ENCODE measurements at places on chromosomes 1 and 21.

GRCh38 chr1:201272799-201273198 is 10.5 kb upstream of the PKP1 start:
- peak; percentile 16 for DNase-seq

GRCh38 chr1:58211869-58212268 is 334.7 kb downstream of the OMA1 start:
- DNase-seq: no peak

DNA sequence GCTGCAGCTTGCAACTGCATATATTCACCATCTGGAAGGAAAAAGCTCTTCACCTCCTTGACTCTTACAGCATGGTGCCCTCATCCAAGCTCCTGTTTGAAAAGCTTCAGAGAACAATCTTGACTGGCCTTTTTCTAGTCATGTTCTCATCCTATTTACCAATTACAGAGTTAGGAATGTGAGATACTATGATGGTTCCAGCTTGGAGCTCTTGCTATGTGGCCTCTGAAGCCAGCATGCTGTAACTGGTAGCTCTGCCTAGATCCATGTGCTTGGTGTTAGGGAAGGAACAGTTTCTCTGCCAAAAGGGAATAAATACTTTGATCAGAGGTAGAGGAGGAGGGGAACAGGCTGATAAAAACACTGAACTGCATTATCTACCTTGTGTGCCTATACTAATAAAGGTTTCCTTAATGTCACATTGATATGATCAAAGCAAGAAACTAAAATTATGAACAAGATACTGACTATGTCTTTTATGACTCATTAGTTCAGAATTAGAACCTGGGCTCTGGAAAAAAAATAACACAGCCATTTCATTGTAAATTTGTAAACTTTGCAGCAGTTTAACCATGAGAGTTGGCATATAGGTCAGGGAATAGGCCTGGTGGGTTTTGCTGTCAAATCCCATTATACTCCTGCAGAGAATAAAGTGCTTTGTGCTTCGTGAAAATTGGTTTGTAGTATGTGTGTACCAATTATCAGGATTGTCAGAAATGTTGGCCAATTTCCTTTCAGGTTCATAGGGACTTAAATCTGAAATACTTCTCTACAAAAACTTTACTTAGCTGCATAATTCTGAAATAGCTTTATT is 92.7 kb downstream of the LEPR start:
- DNase-seq: no peak

GRCh38 chr1:207499573-207499972 is 3.6 kb downstream of the CR1 start:
- DNase-seq: no peak

DNA sequence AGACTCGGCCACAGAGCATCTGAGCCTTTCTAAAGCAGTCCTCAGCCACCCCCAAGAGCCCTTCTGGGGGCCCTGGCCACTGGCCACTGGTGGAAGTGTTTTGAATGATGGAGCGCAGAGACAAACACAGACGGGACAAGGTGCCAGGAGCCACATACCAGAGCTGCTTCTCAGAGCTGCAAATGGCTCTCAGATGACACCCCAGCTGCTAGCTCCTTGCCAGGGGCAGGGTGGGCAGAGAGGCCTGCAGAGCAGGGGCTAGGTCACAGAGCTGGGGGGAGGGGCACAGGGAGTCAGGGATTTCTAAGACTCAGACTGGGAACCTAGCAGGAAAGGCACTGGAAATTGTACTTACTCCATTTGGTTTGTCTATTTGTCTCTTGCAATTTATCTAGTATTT is 30.4 kb downstream of the KCNN3 start:
- no peak for DNase-seq

- no peak for DNase-seq
Measured at GRCh38 chr21:42406866-42407265, 3.2 kb downstream of the UBASH3A start.

- DNase-seq: no peak
Measured at GRCh38 chr1:159817276-159818041, 9.2 kb upstream of the SLAMF8 start.

GRCh38 chr1:118302145-118302544 is 117.1 kb upstream of the SPAG17 start:
- no peak for DNase-seq

DNA sequence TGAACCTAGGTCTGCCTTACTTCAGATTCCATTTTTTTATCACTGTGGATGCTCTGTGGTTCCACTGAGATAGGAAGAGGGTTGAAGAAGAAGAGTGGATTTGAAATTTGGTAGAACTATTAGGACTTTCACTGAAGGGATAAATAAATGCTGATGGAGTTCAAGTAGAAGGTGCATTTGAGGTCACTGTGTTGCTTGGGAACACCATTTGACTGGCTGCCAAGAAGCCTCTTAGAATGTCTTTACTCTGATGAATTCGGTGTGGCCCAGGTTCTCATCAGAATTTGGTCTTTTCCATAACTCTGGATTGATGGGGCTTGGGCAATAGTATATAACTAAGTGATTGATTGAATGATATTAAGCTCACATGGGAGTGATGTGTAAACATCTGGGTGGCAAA is 11.9 kb downstream of the XPR1 start:
- no peak for DNase-seq

- no peak for DNase-seq
Measured at GRCh38 chr1:37290718-37291117, 183.7 kb upstream of the ZC3H12A start.

GRCh38 chr1:202760589-202760988 is 47.6 kb downstream of the KDM5B start:
- no peak for DNase-seq

DNA sequence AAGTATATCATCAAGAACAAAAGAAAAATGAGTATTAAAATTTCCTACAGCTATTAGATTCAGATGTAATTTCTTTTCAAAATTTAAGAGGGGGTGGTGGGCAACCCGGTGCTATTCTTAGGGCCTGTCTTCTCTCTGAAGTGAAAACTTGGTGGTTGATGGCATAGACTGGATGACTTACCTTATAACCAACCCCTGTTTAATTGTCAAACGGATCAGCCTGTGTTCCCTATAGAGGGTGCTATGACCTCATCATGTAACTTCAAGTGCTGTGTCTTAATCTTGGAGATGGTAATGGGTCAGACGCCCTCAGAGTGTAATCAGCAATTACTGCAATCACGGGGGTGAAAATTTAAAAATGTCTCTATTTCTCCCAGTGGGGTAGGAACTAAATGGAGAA is 176.2 kb downstream of the PCP4 start:
- no peak for DNase-seq

- no peak for DNase-seq
Measured at GRCh38 chr21:40507978-40508377, 339.0 kb downstream of the DSCAM start.

- no peak for DNase-seq
Measured at GRCh38 chr1:66623812-66624211, 89.9 kb downstream of the SGIP1 start.

- no peak for DNase-seq
Measured at GRCh38 chr1:206930210-206930798, 8.6 kb upstream of the FCMR start.

DNA sequence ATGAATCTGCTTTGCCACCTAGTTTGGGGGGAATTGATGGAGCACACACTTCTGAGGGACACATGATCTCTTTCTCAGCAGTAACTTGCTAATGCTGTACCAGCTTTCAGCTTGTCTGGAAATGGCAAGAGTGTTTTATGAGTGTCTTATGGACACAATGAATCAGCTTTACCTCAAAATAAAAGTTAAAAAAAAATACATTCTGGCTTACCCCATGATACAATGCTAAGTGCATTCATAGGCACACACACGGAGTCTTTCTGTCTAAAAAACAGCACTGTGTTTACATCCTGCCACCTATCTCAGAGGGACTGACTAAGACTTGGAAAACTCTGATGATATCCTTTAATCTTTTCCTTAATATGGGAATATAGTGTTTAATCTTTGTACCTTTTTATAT is 455.5 kb upstream of the ADAMTS5 start:
- no peak for DNase-seq

- DNase-seq: no peak
Measured at GRCh38 chr1:164515711-164516331, 43.2 kb upstream of the PBX1 start.

- no peak for DNase-seq
Measured at GRCh38 chr1:204685236-204686006, at the start of gene LRRN2. Gene LRRN2, minus strand, starts transcription at chr1:204685738. Its CDS starts 65,746 bp downstream, at chr1:204619992.

DNA sequence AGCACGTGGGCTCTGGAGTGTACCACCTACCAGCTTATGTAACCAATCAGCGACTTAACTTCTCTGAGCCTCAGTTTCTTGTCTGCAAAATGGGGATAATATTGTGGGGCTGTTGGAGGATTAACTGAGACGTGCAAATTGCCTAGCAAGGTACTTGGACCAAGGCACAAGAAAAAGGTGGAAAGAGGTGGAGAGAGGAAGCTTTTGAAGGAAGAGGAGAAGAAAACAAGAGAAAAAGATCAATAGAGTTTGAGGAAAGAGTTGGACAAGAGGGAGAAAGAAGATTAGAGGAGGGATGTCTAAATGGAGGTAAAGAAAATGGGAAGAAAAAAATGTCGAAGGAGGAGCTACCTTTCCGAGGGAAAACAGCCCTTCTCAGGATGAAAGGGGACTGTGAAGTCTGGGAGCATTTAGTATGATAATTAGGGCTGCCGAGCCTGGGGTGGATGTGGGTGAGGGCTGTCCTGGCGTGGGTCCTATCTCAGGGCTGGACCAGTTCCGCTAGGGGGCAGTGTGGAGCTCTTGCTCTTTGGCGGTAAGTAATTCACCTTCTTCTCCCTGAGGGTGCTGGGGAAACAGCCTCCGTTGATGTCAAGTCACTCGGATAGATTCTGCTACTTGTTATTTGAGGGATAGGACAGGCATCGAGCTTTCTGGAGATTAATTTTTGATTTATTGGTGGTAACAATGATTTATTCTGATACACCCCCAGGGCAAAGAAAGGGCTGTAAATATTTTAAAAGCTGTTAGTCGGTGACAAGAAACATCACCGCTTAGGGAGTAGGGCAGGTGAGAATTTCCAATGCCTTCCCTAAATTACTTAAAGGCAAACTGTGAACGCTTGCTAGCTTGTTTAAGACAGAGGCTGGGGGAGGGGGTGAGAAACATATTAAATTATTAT is 79.0 kb upstream of the NFASC start:
- DNase-seq: no peak

DNA sequence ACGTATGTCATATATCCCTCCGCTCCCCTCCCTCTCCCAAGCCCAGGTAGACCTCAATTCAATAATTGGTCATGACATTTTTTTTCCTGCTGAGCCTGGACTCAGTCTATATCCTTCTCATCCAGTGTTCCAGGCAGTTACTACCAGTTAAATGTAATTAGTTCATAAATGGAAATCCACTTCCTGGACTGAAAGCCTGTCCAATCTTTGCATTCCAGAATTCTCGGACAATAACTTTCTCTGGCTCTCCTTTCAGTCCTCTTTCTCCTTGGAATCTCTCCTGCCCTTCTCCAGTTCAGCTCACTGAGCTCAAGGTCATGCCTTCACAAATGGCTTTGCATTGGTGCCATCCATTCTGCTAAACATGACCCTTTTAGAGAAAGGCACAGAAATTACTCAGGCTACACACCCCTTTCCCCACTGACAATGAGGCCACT is 34.8 kb downstream of the VWA5B1 start:
- DNase-seq: no peak

DNA sequence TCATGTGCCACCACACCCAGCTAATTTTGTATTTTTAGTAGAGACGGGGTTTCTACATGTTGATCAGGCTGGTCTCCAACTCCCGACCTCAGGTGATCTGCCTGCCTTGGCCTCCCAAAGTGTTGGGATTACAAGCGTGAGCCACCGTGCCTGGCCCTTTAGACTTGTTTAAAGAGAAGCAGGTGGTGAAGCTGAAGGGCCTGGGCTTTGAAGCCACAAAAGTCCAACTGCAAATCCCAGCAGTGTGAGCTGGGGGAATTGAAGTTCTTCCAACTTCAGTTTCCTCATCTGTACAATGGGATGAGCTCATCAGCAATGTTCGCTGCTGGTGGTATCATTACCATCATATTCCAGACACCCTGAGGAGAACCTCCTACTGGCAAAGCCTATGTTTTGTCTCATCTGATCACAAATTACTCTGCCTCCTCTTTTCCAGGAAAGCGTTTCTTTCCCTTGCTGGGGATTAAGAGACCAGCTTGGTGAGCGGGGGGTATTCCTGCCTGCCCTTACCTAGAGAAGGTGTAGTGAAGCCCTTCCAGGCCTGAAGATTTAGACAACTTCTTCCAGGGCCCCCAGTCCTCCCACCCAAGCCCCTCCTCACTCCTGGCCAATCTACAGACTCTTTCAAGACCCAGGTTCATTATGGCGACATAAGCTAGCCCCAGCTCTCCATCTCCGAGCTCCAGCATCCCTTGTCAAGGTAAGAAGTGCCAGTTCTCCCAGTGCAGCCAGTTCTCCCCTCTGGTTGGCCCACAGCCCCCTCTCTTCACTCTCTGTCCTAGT is 2.4 kb upstream of the SHISA4 start:
- no peak for DNase-seq

GRCh38 chr1:12604114-12604874 is 13.7 kb downstream of the DHRS3 start:
- peak; percentile 85 for DNase-seq

GRCh38 chr1:215529111-215529510 is 38.0 kb upstream of the KCTD3 start:
- no peak for DNase-seq

DNA sequence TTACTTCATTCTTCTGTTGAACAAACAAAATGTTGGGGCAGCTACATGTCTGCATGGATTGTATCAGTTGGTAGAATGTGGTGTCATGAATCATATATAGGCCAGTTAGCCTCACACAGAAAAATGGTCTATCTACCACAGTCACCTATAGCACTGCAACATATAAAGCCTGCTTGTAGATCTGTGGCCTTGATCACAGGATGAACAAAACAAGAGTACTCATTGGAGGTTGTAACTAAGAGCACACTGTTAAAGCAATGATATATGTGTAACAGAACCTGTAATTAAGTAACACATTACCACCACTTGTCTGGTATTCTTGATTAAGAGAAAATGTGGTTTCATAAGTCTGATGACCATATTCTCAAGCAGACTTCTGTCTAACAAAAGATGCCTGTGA is 167.3 kb upstream of the SGIP1 start:
- DNase-seq: no peak

GRCh38 chr1:245549996-245550719 is 395.4 kb downstream of the KIF26B start:
- DNase-seq: no peak

- no peak for DNase-seq
Measured at GRCh38 chr1:107274227-107274626, 133.4 kb downstream of the NTNG1 start.

GRCh38 chr1:33060579-33061083 is 20.3 kb upstream of the AZIN2 start:
- no peak for DNase-seq

GRCh38 chr1:85700422-85700821 is 7.8 kb downstream of the ZNHIT6 start:
- DNase-seq: no peak

GRCh38 chr1:94395231-94395630 is 23.0 kb upstream of the ABCD3 start:
- DNase-seq: no peak

- DNase-seq: no peak
Measured at GRCh38 chr1:18630511-18631495, at the start of gene PAX7. Gene PAX7, plus strand, starts transcription at chr1:18630846. Its CDS starts 758 bp downstream, at chr1:18631604.

DNA sequence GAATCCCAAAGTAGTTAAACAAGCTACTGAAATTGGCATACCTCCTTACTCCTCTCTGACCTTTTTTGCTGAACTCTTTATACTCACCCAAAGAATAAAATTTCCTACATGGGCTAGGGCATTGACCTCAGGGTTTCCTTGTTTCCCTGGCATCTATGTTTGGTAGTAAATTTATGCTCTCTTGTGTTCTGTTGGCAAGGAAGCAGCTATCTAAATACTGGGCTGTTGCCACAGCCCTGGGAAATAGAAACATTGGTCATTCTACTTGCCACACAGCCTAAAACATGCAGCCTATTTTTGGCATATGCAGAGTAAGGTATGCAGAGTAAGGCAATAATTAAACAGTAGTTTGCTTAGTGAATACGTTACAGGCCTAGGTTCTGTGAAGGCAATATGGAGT is 351.4 kb downstream of the HLX start:
- no peak for DNase-seq
